ENCODE measurements at places on chromosomes 12 and 14.

DNA sequence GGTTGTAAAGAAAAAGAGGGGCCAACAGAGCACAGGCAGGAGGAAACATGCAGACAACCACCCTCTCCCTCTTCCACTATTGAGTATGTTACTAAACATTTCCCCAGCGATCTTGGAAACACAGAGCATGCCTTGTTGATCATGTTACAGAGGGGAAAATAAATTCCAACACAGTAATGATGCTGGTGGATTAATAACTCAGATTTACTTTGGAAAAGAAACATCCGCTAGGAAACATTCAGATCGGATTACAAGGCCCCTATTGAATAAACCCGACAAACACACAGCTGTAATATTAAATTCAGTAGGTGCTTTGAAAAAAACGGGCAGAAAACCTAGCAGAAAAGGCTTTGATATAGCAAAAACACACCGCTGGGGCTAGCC is 5.4 kb downstream of the BMP4 start:
- no peak for DNase-seq

DNA sequence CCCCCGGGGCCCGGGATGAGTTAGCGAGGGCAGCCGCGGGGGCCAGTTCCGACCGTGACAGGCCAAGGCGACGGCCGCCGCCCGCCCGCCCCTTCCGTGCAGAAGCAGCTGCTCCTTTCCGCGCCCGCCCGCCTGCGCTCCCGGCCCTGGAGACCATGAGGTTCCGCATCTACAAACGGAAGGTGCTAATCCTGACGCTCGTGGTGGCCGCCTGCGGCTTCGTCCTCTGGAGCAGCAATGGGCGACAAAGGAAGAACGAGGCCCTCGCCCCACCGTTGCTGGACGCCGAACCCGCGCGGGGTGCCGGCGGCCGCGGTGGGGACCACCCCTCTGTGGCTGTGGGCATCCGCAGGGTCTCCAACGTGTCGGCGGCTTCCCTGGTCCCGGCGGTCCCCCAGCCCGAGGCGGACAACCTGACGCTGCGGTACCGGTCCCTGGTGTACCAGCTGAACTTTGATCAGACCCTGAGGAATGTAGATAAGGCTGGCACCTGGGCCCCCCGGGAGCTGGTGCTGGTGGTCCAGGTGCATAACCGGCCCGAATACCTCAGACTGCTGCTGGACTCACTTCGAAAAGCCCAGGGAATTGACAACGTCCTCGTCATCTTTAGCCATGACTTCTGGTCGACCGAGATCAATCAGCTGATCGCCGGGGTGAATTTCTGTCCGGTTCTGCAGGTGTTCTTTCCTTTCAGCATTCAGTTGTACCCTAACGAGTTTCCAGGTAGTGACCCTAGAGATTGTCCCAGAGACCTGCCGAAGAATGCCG is 699 bp downstream of the MGAT2 start:
- DNase-seq = peak; percentile 73

GRCh38 chr12:100720016-100720654 is 74.4 kb upstream of the ANO4 start:
- no peak for DNase-seq

DNA sequence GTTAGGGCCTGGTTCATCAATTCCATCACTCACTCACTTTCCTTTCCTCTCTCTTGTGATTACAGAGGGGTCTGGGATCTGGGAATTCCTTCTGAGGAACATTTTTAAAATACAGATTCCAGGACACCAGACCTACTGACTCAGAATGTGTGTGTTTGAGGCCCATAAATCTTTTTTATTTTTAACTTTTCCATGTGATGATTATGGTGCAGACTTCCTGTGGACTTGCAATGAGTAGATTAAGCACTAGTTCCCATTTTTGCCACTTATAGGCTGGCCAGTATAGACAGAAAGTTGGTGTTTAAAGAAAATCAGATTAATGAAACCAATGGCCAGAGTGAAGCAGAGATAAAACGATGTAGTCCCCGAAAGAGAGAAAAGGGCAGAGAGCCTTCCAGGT is 28.1 kb downstream of the SLC41A2 start:
- no peak for DNase-seq

GRCh38 chr12:27696293-27696652 is at the start of gene REP15:
Gene REP15 (plus strand): TSS chr12:27696447. CDS start chr12:27696563, 116 bp downstream.
- no peak for DNase-seq
